ENCODE measurements at places on chromosomes 6 and 20.
A peak's percentile ranks its signal among the peaks of the same experiment; 100 is the strongest.

DNA sequence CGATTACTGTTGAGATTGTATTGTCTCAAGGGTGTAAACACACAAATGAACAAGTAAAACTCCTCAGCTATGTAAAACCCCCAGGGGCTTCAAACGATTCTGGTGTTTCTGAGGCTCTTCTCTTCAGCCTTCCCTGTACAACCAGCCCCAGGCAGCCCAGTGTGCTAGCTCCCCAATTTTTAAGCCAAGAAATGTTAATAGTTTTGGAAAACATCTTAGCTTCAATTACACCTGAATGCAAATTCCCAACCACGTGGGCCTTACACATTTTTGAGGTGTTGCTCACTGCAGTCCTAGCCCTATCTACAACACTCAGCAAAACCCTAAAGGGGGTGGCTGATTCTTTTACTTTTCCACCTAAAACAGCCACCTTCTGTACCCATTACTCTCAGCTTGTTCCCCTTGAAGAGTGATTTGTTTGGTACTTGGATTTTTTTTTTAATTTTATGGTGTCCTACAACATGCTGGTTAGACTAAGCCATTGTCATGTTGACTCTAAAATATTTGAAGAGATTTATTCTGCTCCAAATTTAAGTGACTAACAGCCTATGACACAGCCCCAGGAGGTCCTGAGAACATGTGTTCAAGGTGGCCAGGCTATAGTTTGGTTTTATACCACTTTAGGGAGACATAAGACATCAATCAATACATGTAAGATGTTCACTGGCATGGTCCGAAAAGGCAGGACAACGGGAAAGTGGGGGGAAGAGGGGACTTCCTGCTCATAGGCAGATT, 48.7 kb downstream of the ADAT2 start:
- no peak for DNase-seq

DNA sequence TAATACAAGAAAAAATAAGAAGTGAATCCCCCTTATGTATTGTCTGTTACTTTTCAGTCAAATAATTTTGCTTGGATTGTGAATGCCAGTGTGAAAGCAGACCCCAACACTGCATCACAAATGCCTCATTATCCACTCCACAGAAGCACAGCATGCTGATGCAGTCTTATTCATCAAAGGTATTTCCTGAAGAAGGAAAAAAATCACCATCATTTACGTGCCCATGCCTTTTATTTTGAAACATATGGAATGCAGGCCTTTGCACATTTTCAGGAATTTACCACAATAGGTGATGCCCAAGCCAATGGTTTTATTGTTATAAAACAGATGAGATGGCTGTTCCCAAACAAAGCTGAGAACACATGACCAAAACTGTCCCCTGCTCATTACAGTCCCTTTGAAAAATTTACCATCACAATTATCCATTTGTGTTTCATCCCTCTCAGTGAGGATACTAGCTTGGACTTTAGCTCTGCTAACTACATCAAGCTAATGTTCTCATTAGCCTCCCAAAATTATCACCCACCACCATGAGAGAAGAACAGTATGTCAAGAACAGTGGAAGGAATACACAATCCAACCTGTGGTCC, 180.6 kb upstream of the HTR1E start:
- DNase-seq = no peak

- DNase-seq = no peak
Measured at GRCh38 chr6:149840345-149841075, 23.6 kb downstream of the LRP11 start.

GRCh38 chr6:64680446-64680845, 1026.6 kb downstream of the EYS start:
- DNase-seq = no peak

DNA sequence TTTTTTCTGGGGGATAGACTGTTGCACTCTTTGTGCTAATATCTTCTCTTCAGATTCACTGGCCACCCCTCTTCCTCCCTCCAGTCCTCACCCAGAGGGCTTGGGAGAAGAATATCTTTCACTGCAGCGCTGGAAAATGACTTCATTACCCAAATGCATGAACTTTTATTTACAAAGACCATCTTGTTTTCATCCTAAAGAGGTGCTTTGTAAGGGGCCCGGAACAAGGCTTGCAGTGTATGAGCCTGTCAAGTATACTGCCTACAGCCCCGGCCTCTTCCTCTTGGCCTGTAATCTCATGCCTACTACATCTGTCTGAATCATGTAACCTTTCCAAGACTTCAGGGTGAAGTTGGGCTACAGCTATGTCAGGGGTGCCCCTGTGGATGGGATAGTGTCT, 554 bp upstream of the LAMA4 start:
- no peak for DNase-seq

- no peak for DNase-seq
Measured at GRCh38 chr6:38593409-38593808, 46.3 kb downstream of the BTBD9 start.

DNA sequence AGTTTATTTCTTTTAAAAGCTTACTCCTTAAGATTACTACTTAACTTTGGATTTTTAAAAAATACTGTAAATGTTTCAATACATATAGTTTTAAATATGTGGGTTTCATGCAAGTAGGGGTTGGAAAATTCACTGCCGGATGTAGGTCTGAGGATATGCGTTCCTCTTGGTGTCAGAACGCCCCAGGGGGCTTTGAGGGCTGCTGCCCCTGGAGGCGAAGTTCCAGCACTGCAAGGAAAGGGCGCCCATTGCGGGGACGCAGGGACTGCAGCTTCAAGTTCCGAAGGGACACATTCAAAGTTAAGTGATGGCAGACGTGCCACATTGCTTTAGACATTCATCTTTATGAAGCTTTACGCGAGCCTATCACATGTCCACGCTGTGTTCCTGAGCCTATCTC, 152.9 kb downstream of the SOD2 start:
- no peak for DNase-seq

GRCh38 chr20:51766994-51767866, 960 bp downstream of the ATP9A start:
- DNase-seq = peak; percentile 54

DNA sequence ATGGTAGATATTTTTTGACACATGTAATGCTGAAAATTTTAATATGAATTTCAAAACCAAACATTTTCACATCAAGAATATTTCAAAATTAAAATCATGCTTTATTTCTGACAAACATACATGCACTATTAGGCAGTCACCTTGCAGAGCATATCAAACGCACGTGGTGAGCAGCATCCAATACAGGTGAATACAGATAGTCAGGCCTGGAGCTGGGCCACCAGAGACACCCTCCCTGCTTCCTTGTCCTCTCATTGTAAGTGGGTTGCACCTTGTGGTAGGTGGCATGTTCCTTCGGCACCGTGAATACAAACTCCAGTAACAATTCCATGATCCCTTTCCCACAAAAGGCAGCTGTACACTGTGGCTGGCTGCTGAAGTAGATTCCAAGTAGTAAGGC, 8.9 kb downstream of the REV3L start:
- no peak for DNase-seq

DNA sequence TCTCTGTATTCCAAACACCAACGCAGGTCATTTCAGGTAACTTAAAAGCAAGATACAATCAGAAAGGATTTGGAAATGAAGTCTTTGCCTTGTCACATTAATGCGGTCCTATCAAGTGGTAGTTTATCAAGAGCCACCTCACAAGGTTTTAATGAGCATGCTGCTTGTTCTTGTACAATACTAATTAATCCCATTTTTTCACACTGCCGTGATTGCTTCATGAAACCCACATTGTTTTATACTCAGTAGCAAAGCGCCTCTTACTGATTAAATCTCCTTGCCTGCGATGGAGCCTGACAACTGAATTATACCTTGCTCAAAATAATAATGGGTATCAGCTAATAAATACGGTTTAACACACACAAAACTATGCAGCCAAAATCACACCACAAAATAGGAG, 234.1 kb upstream of the TSHZ2 start:
- DNase-seq = no peak

- no peak for DNase-seq
Measured at GRCh38 chr20:58389968-58390658, 1.1 kb downstream of the VAPB start.

DNA sequence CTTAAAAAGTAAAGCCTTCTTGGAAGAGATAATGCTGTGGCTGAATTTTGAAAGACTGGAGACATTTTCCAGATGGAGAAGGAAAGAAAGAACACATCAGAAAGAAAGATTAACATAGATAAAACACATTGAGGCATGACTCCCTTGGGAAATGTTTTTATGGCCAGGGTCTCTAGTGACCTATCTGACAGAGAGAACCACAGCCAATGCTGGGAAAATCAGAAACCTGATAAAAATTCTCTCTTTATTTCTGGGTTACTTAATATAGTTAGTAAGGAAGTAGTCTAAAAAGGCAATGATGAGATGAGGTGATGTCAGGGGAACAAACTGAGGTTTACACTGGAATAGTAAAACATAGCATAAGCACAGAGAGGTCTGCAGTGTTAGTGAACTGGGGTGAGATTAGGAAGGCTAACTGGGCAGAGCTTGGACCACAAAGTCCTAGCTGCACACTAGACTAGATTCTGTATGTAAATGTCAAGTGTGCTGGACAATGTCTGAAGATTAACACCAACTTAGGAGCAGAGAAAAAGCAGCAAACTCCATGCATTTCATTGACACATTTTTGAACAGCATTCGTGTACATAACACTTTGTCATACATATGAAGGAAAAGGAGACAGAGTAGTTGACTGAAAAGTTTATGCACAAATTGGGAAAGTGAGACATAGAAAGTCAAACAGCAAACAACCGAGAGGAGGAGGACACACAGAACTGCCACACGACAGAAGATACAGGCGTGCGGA, 31.0 kb downstream of the ELOVL2 start:
- DNase-seq = no peak

DNA sequence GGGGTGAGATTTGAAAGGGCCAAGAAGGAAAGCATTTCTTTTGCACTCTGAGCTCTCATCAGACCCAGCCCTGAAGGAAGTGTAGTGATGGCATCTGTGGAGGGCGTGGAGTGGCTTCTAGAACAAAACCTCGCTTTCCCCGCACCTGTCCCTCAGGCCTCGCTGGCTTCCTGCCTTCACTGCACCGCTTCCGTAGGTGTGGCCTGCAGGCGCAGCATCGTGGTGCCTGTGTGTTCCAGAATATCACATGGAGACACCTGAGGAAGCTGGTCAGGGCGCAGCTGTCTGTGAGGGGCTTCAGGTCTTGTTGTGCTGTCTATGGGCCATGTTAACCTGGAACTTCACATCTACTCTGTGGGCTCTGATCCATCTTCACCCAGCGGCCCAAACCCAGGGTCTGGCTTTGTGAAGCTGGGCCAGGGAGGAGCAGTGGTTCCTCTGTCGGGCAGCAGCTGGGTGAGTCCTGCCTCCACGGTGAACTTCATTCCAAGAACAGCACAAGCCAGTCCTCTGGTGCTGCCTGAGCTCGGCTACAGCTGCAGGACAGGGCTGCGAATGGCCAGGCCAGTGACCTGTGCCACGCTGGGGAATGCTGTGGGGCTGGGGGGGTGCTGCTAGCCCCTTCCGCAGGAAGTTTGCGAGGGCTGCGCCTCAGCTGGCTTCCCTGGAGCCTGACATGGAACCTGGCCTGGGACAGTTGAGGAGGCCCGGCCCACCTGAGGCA, 40.9 kb downstream of the DSTN start:
- no peak for DNase-seq

- DNase-seq = no peak
Measured at GRCh38 chr6:11214084-11214833, 18.2 kb downstream of the NEDD9 start.

- DNase-seq = no peak
Measured at GRCh38 chr20:1533059-1533458, 24.4 kb downstream of the SIRPD start.

DNA sequence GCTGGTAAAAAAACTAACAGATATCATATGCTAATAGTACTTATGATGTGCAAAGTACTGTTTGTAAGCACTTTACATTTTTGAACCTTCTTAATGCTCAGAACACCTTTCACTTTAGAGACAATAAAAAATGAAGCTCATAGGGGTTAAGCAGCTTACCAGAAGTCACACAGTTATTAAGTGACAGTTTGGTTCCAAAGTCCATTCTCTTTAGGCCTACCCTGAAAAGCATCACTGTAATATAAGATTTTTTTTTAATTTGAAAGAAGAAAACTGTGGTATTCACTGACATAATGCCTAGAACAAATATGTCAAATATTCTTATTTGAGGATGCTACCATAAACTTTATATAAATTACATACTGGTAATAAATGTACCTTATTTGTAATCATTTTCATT, 127.6 kb upstream of the RUNX2 start:
- no peak for DNase-seq

- DNase-seq = no peak
Measured at GRCh38 chr6:44275271-44275748, 5.1 kb downstream of the TMEM151B start.

GRCh38 chr6:170063431-170063830, 227.4 kb downstream of the DLL1 start:
- no peak for DNase-seq

GRCh38 chr6:149419696-149420404, 19.8 kb downstream of the SUMO4 start:
- DNase-seq = no peak

DNA sequence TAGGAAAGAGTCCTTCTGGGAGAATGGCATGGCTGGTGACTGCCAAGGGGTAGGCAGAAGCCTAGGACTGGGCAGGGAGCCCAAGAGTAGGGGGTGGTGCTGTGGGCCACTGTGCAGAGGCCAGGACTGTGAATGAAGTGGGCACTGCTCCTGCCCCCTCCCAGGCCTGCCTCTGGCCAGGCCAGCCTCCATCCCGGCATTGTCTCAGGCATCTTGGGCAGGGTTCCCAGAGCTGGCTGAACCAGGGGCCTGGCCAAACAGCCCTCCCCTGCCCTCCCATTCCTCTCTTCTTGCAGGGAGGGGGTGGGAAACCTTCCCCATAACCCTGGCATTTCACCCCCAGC, 81.6 kb downstream of the MRPL14 start:
- no peak for DNase-seq

DNA sequence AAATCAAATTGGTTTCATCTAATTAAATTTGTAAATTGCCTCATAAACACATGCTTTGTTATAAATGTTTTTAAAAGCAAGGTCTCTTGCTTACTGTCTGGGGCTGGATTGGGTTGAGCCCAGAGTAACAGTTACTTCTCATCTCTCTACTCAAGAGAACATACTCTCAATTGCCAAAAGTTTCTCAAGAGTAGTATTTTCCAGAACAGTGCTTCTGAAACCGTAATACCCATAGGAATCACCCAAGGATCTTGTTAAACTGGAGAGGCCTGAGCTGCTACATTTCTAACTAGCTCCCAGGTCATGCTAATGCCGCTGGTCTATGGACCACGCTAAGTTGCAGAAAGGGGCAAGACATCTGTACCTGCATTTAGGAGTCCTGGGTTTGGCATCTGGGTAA, 744.9 kb downstream of the PTPRT start:
- DNase-seq = no peak

All from C1 segment of cervical spinal cord (tissue), 14 donors.